Activated naive CD4-positive, alpha-beta T cell (primary cell): ENCODE measurements at places on chromosomes 5 and 9.

- no peak for DNase-seq
These were observed 42.4 kb downstream of the NTRK2 start for GRCh38 chr9:84711936-84712335.

DNA sequence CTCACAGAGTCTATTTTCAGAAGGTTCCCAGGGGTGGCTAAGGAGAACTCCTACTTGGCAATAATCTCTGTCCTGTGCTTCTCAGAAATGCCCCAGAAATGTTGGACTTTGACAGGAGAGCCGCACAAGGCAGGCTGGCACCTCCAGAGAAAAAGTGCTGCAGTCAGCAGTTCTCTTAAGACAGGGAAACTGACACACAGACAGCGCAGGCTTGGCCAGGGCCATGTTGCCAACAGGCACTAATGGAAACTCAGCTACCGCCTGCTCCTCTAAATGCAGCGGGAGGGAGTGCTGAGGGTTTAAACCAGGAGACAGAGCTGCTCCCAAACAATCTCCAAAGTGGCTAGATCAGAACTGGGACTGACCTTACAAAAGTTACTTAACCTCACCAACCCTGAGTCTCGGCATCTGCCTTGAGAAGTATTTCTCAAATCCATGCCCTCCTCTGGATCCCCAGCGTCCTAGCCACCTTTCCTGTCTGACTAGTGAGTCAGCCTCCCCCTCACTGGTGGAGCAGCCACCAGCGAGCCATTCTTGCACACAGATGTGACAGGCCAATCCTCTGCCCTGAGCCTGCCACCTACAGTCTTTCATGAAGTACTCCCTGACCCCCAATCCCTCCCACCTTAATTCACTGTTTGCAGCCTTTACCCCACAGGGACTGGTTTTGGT is 186.4 kb downstream of the CDK5RAP2 start:
- no peak for DNase-seq

DNA sequence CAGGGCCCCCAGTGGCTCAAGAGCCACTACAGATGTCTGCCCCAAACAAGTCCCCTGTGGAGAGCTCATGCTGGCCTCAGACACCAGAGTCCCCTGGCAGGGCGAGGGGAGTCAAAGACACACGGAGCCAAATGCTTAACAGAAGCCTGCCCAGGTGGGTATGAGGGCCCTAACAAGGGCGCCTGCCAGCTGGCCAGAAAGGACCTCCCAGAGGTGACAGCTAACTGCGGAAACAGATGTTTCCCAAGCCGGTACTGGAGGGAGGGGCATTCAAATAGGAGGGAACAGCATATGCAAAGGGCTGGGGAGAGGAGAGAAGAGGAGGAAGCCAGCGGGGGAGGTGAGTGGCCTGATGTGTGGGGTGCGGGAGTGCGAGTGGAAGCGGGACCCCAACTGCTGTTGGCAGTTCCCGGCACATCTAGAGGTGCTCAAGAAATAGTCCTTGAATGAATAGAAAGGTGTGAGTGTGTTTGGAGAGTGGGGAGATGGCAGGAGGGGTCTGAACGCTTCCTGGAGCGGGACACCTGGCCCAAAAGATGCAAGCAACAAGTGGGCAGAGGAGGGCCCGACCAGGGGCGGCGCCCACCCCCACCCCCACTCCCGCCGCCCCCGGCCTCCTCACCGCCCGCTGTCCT is 824 bp downstream of the MXD3 start:
- no peak for DNase-seq

GRCh38 chr9:134175808-134176598 is 11.6 kb upstream of the RNU6ATAC start:
- no peak for DNase-seq

DNA sequence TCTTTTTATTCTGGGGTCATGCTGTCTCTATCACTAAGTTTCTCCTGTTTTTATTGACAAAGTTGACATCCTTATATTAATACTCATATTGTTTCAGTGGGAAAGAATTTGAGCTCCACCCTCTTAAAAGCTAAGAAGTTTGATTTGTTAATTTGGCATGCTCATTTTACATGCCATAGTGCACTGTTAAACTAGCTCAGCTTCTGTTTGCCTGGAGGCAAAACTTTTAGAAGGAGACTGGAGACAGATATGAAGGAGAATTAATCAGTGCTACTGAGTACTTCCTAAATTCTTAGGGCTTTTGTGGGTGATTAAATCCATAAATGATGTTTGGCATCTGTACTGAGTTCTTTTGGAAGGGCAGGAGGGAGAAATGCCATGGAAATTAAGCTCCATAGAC is 138.9 kb downstream of the NTRK2 start:
- DNase-seq: no peak

DNA sequence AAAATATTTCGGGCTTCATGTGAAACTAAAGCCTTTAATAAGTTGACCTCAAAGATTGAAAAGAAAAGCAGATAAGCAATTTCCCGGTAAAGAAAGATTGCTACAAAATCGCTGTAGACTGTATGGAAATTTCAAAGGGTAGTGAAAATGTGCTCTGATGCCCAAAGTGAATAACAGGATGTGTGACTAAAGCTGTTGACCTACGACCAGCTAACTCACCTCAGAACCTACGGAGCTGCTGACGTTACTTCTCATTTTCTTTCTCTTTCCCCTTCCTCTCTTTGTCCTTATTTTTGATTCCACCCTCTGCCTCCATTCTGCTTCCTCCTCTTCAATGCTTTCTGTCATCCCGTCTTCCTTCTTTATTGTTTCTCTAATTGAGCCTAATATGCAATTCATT is 103.2 kb downstream of the PDE4D start:
- DNase-seq: no peak

DNA sequence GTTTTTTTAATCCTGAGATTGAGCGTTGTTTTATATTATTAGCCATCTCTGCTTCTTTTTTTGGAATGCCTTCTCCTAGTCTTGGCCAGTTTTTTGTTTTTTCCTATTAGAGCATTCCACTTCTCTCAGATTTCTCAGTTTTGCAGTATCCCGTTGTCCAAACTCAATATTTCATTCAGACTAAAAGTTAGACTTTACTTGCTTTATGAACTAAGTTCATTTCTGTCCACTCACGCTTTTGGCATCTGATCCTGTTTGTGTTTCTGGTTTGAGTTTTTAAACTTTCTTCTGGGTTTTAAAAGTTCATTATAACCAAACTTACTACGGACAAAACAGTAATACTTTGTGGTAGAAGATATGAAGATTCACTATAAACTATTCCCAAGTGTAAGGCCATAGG is 288.3 kb upstream of the MPDZ start:
- DNase-seq: no peak

DNA sequence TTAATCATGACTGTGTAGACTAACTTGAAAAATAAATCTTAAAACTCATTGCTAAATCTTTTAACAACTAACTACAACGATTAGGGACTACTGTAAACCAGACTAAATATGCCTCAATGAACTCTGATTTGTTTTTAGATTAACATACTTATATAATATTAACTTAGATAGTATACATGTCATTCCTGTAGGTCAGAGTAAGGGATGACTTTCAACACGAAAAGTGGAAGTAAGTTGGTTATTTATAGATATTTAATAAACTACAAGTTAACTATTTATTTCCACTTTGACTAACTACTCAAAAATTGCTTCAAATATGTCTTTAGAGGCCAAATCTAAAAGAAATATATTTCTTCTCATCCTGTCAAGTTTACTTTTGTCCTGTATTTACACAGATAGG is 795.6 kb downstream of the PTPRD start:
- no peak for DNase-seq

- DNase-seq: no peak
These were observed 364.2 kb upstream of the PDE4D start for GRCh38 chr5:60257596-60258271.

DNA sequence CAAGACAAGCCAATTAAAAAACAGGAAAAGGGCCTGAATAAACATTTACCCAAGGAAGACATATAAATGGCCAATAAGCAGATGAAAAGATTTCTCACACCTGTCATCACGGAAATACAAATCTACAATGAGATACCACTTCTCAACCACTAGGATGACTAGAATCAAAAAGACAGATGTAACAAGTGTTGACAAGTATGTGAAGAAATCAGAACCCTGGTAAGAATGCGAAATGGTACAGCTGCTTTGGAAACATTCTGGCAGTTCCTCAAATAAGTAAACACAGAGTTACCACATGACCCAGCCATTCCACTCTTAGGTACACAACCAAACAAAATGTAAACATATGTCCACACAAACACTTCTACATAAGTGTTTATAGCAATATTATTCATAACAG is 32.5 kb downstream of the LEAP2 start:
- no peak for DNase-seq

GRCh38 chr9:131065599-131065998 is 30.7 kb upstream of the AIF1L start:
- no peak for DNase-seq

- no peak for DNase-seq
These were observed 30.5 kb upstream of the F2RL1 start for GRCh38 chr5:76788362-76788761.

- no peak for DNase-seq
These were observed 116.9 kb upstream of the TRPC7 start for GRCh38 chr5:136482206-136482605.

DNA sequence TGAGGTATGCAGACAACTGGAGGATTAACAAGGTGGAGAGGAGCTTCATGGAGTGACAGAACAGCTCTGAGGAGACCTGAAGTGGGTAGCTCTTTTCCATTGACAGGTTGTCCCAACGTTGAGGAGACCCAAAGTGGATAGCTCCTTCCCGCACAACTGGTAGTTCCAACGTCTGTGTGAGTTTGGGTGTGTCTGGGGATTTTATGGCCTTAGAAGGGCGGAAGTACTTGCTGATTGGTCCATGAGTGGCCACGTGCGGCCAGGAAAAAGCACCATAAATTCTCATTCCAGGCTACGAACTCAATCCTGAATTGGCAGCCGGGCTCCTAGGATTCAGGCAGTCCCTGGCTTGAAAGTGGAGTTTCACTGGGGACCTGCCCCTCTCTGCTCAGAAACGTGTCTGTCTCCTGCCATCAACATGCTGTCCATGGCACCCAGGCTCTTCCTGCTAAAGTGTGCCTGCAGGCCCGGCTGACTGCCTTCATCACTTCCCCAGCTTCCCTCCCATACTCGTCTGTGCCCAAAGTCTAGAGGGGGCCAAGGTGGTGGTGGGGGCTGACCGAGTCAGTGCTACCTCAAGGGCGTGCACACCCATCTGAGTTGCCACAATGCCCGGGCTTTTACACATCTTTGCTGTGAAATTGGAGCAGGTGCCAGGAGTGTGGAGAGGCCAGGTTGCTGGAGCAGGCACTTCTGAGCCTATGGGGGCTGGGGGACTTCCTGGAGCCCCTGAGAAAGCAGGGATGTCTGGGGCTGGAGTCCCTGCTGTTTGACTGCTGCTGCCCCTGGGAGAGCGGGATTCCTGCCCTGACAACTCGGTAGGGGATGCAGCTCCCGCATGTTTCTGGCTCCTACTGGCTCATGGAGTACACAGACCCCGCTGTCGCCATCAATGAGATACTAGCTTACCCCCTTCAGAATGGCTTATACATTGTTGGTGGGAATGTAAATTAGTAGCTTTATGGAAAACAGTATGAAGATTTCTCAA is 2034.6 kb upstream of the ACO1 start:
- DNase-seq: no peak

DNA sequence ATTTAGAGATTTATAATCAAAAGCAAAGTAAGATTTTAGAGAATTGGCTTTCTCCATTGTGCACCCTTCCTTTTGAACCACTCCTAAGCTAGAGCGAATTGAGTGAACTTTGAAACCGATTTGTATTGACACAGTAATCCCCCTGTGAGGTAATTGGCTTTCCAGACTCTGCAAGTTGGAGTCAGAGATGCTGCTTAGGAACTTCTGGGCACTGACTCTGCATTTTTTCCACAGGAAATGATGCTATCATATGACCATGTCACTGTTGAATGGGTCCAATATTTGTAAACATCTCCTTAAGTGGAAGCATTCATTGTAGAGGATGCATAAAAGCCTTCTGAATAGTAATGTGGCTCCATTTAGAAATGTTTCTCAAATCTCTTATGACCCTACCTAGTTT is 394.4 kb upstream of the ZNF608 start:
- no peak for DNase-seq

DNA sequence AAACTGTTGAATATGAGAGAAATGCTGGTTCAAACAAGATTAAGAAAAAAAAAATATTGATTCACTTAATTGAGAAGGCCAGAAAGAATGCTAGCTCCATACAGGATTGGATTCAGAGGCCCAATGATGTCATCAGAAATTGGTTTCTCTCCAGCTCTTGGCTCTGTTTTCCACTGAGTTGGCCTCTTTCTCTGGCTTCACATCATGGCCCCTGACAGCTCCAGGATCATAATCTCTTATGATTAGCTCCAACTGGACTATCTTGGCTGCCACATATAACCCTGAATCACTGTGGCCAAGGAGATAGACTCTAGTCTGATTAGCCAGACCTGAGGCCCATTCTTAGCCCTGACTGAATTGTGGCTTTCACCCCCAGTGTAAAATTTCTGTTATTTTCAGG is 244.7 kb upstream of the GRAMD2B start:
- no peak for DNase-seq

- no peak for DNase-seq
These were observed 22.5 kb downstream of the FXN start for GRCh38 chr9:69058101-69058500.

- no peak for DNase-seq
These were observed 97.8 kb downstream of the MPDZ start for GRCh38 chr9:13181652-13182051.

- DNase-seq: no peak
These were observed 25.0 kb upstream of the SUSD3 start for GRCh38 chr9:93033531-93033930.

DNA sequence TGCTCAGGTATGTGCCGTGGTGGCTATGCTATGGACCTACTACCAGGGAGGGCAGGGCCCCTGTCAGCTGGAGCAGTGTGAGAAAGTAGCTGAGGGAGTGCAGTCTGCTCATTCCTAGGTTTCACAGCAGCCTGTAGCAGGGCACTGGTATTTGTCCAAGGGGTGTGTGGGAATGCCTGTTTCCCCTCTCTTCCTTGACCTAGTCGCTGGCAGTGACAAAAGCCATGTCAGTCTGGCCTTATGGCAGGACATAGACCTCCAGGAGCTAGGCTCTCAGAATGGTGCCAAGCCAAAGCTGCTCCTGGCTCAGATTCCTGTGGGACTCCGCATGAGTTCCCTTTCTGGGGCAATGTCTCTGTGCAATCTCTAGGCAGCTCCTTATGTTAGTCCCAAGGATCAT is 253.9 kb upstream of the TYRP1 start:
- DNase-seq: no peak

DNA sequence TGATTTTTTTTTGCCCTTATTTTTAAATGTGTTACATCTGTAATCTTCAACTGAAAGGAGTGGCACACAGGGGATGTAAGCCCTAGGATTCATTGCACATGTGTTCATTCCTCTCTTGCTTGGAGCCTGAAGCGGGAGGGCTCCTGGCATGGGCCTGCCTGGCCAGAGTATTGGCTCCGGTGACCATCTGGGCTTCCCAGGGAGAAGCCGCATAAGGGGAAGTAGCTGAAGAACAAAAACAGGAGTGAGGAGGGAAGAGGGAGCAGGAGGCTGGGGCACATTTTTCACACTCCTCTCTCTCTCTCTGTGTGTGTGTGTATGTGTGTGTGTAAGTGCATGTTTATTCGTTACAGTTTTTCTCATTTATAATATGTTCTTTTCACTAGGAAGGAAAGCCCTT is 269.9 kb downstream of the PRR16 start:
- DNase-seq: no peak

- DNase-seq: no peak
These were observed 154.8 kb downstream of the SIL1 start for GRCh38 chr5:139043157-139043905.
